Stimulated activated CD4-positive, alpha-beta T cell treated with anti-CD3 and anti-CD28 coated beads, Interleukin-4, amount 100 ng/mL, for 48 hours (primary cell): ENCODE measurements at places on chromosomes 6 and 20.

- peak; percentile 9 for DNase-seq
These were observed 93.8 kb upstream of the LY86 start for GRCh38 chr6:6494677-6495076.

GRCh38 chr20:5430670-5431069, 113.9 kb upstream of the PROKR2 start:
- DNase-seq: no peak

DNA sequence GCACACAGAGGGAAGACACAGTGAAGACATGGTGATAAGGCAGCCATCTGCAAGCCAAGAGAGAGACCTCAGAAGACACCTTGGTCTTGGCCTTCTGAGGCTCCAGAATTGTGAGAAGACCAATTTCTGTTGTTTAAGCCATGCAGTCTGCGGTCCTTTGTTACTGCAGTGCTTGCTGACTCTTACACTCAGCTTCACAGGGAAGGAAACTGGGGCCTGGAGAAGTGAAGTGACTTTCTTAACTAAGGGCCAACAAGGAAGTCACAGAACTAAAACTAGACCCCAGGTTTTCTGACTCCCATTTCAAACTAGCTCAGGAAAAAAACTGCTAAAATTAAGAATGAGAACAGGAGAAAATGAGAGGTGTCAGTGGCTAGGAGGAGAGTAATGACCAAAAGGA, 74.3 kb downstream of the TNFRSF21 start:
- DNase-seq: no peak

- DNase-seq: no peak
These were observed 124.0 kb downstream of the ZMYND8 start for GRCh38 chr20:47232518-47232917.

DNA sequence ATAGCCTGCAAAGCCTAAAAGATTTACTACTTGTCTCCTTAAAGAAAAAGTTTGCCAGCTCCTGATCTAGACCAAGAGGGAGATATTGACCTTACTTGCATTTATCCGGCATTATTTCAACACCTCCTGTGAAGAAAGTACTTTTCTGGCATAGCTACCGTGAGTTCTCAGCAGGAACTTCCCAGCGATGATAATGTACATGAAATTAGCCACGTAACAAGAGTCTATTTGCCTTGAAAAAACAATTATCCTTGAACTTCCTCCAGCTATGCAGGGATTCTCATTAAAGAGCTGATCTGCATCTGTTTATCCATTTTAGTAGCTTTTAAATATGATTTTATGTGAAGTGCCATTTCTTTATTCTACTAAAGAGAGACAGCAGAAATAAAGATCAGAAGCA, 41.7 kb downstream of the ALDH5A1 start:
- no peak for DNase-seq

GRCh38 chr20:52529826-52530225, 338.2 kb upstream of the ZFP64 start:
- no peak for DNase-seq

DNA sequence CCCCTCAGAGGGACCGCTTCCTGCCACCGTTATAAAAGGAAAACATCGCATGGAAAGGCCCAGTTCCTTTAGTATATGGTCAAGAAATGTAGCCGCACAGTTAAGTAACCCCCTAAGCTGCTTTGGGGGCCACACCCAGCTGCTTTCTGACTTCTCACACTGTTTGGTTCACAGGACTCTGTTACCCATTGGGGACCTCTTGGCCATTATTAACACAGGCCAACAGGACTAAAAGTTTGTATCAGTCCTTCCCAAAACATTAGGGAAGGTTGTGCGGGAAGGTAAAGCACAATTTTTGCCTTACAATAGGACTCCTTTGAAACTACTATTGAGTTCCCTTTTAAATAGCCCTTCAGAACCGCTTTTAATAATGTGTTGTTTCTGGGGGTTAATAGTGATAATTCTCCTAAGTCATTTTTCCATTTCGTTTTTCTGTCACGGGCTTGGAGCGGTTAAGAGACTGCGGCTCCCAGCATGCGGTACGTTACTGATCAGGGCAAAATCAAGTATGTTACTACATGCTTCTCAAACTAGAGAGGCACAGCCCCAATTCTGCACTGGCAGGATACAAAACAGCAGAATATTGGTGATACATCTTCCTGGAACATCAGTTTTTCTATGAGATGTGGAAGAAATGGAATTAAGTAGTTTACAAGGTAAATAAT, 668 bp upstream of the RPP40 start:
- no peak for DNase-seq

GRCh38 chr20:38842558-38842981, 37.1 kb downstream of the PPP1R16B start:
- peak; percentile 77 for DNase-seq

- DNase-seq: no peak
These were observed 97.3 kb downstream of the ANKRD60 start for GRCh38 chr20:58131151-58131550.

GRCh38 chr6:19440531-19440930, 396.6 kb upstream of the ID4 start:
- DNase-seq: no peak

GRCh38 chr20:36875702-36876472, at the start of gene TLDC2:
Gene TLDC2, plus strand, starts transcription at chr20:36876138. Its CDS starts 37 bp downstream, at chr20:36876175.
- DNase-seq: no peak

GRCh38 chr6:126143761-126144251, 157.5 kb downstream of the TRMT11 start:
- DNase-seq: no peak

DNA sequence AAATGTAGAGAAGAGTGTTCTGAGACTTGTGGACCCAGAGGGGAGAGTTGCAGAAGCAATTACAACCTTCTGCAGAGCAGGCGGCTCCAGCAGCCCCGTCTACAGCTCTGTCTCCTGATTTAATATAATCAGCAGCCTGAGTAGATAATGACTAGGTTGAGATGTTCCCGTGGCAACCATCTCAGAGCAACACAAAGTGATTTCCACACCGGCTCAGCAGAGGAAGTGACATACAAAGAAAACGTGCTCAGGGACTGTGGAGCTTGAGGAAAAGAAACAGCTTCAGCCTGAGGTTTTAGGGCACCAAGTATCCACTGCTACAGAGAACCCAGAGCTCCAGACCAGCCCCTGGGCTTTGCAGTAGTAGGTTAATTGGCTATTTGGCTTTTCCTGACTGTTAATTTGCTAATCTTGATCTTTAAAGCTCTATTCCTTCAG, 136.4 kb downstream of the MTFR2 start:
- DNase-seq: no peak

GRCh38 chr6:74805916-74806696, 399.7 kb downstream of the COL12A1 start:
- DNase-seq: no peak

DNA sequence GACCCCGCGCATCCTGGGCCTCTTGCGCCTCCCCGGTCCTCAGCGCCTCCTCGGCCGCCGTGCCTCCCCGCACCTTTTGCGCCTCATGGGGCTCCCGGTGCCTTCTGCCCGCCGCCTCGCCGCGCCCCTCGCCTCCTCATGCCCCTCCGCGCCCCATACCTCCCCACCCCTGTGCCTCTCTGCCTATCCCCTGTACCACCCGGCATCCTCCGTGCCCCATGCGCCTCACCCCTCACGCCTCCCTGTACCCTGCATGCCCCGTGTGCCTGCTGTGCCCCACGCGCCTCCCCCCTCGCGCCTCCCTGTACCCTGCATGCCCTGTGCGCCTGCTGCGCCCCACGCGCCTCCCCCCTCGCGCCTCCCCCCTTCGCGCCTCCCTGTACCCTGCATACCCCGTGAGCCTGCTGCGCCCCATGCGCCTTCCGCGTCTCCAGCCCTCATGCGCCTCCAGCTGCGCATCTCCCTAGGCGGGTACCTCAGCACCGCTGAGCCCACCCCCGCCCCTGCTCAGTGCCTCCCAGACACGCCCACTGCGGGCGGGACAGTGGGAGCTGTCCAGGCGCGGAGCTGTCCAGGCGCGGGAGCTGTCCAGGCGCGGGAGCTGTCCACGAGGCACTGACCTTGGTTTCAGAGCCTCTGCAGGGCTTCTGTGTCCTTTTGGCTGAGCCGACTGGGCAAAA, 37.1 kb downstream of the IGF2R start:
- DNase-seq: no peak

DNA sequence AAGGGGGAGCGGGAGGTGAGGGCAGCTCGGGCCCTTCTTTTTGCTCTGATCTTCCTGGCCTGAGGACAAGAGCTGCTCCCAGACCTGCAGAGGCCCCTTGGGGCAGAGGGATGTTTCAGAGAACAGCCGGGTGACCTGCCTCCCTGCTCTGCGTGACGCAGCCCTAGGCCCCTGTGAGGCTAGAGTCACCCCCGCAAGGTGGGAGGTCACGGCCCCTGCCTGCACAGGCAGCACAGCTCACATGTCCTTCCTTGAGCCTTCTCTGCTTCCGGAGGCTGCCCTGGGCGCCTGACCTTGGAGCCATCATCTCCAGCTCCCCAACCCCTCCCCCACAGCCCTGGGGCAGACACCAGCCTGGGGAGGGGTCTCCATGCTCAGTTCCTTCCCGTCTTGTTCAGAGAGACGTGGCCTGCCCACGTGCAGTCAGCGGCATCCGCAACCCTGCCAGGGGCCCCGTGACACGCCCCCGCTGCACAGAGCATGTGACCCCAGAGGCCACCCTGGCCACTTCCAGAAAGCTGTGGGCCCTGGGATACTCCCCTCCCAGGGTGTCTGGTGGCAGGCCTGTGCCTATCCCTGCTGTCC, at the start of gene BIRC7:
TSS of gene BIRC7 (plus strand) at position 507 of the 585 bp plus-strand sequence. CDS start 192 bp downstream, outside the sequence.
- no peak for DNase-seq

DNA sequence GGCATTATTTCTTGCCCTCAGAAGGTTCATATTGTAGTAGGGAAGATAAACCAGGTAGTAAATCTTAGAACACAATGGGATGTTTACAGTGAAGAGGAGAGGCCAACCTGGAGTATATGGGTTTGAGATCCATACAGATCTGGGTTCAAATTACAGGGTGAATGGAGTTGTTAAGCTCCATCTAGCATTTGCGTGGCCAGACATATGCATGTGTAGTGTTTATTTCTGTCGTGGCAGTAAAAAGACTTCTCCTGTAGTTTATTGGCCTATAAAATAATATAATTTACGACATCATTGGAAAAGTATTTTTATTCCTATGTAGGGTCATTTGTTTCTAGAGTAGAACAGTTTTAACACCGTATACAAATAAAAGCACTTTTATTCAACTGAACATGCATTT, 25.2 kb upstream of the TULP4 start:
- no peak for DNase-seq

DNA sequence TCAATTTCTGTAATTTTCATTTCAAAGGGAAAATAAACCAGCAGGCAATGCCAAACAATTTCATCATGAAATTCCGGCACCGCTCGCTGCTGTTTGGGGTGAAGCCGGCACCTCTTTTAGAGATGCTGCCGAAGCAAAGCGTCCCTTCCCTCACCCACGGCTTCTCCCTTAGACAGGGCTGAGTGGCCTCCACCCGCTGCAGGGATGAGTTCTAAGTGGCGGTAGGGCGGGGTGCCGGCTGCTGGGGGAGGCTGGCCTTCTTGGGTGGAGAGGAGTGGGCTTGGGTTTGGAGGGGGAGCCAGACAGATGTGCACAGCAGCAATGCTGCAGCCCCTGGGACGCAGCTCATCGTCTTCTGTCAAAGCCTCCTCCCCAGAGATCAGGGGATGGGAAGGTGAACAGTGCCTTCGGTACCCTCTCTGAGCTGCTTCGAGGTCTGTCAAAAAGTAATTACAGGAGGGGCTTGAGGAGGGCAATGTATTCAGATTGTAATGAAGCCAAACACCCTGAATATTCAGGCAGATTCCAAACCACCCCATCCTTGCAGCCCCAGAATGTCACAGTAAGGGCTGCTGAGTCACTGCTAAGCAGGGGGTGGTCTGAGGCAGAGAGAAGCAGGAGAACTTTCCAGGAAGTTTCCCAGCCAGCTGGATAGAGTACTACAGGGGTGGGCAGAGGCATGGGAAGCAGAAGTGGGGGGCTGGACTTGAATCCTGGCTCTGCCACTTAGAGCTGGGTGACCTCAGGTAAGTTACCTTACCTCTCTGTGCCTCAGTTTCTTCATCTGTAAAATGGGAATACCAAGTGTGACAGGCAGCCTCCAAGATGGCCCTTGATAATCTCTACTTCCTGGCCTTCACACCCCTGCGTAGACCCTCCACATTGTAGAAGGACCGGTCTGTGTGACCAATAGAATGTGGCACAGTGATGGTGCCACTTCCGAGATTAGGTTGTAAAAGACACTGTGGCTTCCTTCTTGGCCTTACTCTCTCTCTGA, 96.6 kb downstream of the SULF2 start:
- no peak for DNase-seq

GRCh38 chr6:47852727-47853126, 70.9 kb downstream of the OPN5 start:
- DNase-seq: no peak

GRCh38 chr20:39222101-39222500, 260.0 kb downstream of the DHX35 start:
- DNase-seq: no peak

- DNase-seq: no peak
These were observed 123.3 kb downstream of the QRSL1 start for GRCh38 chr6:106752641-106753040.

GRCh38 chr6:125974214-125974866, 12.0 kb upstream of the TRMT11 start:
- no peak for DNase-seq

DNA sequence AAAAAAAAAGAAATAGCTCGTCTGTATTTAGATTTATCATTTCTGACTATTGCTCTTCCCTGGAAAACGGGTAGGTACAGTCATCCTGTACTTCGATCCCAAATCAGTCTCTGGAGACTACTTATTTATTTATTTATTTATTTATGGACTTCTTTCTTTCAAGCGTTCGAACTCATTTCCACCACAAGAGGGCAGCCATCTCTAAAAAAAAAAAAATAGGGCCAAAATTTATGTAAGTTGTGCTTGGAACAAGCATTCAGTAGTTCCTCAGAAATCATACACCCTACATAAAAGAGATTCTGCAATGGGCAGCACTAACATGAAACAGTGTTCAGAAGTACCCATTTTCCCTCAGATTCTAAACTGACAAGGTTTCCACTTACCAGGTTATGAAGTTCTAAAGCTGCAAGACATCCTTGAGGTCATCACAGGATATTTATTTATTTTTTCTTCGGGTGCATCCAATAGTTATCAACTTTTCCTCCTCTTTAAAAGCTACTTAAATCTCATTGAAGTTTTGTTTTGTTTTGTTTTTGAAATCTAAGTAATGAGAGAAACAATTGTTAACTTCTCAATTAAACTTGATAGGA, 1.9 kb upstream of the BMP2 start:
- DNase-seq: no peak

DNA sequence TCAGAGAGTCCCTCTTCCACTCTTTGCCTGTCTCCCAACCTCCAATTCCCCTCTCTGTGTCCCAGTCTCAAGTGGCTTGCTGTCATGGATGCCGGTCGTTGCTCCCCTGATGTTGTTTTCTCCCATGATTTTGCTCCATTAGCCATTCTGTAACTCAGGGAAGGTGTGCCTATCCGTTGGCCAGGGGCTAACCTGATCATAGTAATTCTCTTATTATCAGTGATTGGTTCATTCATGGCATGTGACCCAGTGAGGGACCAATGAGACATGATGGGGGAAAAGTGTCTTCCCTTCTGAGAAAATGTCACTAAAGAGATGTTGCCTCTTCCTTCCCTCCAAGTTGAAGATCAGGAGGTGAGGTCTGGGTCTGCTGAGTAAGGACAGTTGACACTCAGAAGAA, 214.5 kb downstream of the FARS2 start:
- no peak for DNase-seq
